Activated CD4-positive, alpha-beta T cell treated with anti-CD3 and anti-CD28 coated beads, Interleukin-2, amount 10 ng/mL, durations not matched to agents 24 days and 14 days (primary cell): ENCODE measurements at places on chromosomes 3 and 15. TPM values are rescaled to one million over a fixed set of nuclear protein-coding genes. Genes with fewer than 3 reads are reported as not detected.

Gene CDHR4
- not detected in 2 replicates for total RNA-seq

Gene DPH3
- total RNA-seq: 27.6 and 30.1 TPM in 2 replicates

Gene CYP8B1
- not detected in 2 replicates for total RNA-seq

Gene LIPC
- total RNA-seq: 0.80 and 0.93 TPM in 2 replicates

Gene GOLGA8N
- total RNA-seq: 4.1 and 4.5 TPM in 2 replicates

Gene LRTM1
- not detected in 2 replicates for total RNA-seq

Gene TMEM158
- total RNA-seq: 0.44 and 0.66 TPM in 2 replicates

Gene CDCP1
- total RNA-seq: 3.2 and 3.3 TPM in 2 replicates

Gene FAM81A
- total RNA-seq: 0.47 and 1.9 TPM in 2 replicates

Gene ZNF80
- 0.19 and 0.21 TPM in 2 replicates for total RNA-seq

Gene EEF1AKMT4
- total RNA-seq: 14.3 and 15.9 TPM in 2 replicates

Gene GRAMD1C
- not detected in 2 replicates for total RNA-seq

Gene MYH15
- 0.12 TPM in 1 of 2 replicates, not detected in the other for total RNA-seq

Gene PCSK6
- total RNA-seq: 4.7 and 5.4 TPM in 2 replicates

Gene TM4SF18
- not detected in 2 replicates for total RNA-seq

Gene GOLGA8O
- total RNA-seq: 1.5 and 2.2 TPM in 2 replicates

Gene IQCF5
- not detected in 2 replicates for total RNA-seq

Gene C3orf38
- 19.9 and 24.1 TPM in 2 replicates for total RNA-seq
